ENCODE measurements at places on chromosomes 11 and 22.

DNA sequence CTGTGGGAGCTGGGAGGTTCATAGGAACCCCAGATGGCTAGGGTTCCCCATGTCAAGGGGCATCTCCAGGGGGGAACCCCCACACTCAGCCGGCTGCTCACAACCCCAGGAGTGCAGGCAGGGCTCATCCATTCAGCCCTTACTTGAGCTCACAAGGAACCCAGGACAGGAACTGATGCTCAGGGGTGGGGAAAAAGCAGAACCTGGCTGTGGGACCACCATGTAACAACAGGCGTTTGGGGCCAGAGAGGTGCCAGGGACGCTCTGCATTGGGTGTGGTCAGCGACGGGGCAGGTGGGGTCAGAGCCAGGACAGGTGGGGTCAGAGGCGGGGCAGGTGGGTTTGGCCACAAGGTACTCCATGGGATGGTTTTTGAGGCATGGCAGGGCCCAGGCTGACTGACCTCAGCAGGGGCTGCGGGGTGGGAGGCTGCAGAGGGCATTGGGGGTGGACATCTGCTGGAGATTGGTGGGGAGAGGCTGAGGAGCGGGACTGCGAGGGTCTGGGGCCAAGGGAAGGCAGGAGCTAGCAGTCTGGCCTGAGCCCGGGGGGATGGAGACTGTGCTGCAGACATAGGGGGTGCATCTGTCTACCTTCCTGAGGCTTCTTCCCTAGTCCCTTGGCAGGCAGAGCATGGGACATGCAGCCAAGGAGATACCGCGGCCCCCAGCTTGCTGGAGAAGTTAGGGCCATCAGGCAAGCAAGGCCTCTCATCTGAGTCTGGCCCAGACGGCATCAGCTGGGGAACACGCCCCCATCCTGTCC is 34.0 kb upstream of the CARS1 start:
- no peak for DNase-seq

DNA sequence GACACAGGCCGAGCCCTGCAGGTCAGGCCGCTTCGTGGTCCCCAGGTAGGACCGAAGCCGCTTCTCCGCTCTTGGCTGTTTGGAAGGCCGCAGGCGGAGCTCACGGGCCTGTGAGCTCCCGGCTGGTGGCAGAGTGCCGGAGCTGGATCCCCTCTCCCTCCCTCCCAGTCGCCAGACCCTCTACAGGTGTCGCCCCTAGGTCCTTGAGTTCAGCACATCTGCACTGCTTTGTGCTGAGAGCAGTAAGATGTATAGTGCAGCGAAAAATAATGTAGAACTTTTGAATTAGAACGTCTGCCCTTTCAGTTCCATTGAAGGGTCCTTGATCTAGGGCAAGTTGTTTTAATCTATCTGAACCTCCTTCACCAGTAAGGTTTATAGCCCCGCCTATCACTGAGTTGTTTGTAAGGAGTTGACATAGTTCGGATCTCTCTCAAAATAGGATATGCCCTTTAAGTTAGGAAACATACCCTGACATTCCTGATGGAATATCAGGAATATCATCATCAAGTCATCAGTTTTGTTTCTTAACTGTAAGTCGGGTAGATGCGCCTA is 419 bp downstream of the ANKRD49 start:
- DNase-seq = no peak

GRCh38 chr11:2428322-2428795 is 16.0 kb downstream of the TRPM5 start:
- peak; percentile 88 for DNase-seq

DNA sequence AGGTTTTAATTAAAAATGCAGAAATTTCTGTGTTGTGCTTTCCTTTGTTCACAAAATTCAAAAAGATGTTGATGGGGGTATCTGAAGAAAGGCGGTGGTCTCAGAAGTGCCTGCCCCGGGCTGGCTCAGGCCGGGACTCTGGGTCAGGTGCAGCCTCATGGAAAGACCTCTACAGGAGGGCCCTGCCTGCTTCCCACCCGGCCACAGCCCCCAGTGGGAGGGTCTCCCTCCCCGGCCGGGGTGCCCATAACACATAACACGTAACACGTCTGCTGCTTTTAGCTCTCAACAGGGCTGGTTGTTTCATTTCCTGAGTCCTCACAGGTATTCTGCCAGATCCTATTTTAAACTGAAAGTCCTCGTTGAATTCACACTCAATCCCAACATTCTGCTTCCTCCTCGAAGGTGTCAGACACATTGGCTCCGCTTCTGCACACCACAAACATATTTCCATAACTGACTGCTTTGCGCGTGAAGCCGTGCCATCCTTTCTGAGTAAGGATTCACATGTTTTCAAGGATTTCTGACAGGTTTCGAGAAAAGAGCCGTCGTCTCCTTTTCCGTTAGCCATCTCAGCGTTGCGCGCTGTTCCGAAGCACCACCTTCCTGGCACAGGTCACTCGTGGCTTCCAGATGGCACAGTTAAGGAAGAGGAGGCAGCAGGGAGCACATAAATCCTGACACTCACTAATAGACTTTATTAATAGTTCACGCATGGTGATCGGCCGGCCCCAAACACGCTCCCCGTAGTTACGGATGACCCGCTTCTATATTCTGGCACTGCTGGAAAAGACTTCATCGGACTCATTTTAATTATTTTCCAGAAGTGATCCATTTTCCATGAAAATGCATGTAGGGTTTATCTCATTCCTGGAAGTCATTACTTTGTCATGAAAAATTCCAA is 569.3 kb downstream of the BRD1 start:
- DNase-seq = no peak

DNA sequence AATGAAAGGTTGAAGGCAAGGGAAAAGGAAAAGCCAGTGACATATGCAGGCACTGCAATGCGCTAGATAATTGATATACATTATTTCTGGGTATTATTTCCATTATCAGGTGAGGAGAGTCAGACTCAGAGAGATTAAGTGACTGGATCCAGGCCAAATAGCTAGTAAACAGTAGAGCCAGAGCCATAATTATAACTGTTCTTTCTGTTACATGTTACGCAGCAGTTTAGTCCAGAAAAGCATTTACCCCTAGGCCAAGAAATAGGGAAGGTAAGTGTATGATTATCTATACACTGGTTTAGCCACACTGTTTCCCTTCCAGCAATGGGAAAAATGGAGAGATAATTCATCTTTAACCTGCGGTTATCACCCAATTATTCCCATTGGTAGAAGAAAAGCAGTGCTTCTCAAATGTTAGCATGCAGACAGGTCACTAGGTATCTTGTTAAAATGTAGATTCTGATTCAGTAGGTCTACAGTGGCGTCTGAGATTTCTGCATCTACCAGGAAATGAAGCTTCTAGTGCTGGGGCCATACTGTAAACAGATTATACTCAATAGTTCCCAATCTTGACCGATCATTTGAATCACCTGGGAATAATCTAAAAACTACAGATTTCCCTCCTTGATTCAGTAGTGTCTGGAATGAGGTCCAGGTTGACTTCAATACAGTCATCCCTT is 69.4 kb downstream of the RBFOX2 start:
- DNase-seq = no peak

DNA sequence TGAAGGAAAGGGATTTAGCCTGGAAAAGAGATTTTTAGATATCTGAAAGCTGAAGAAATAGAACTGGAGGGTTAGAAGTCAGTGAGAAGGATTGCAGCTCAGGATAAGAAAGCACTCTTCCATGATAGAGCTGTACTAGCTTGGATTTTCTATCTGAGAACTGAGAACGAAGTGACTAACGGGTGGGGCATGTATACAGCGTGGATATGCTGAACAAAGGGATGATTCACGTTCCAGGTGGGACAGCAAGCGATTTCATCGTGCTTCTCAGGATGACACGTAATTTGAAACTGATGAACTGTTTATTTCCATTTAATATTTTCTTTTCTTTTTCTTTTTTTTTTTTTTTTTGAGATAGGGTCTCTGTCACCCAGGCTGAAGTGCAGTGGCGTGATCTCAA is 53.0 kb downstream of the GRAMD1B start:
- DNase-seq = no peak

- DNase-seq = peak; percentile 92
Observed at GRCh38 chr22:28783786-28784671, 11.5 kb downstream of the CCDC117 start.

All from HuH-7 (cell line).